Left colon (tissue), 2 donors: ENCODE measurements at places on chromosomes 5 and 9. TPM values are rescaled to one million over a fixed set of nuclear protein-coding genes. Genes with fewer than 3 reads are reported as not detected.

GRCh38 chr9:130360672-130361071 lies 84.1 kb upstream of the ASS1 start:
- DNase-seq: no peak

The DYNC2I2 gene
- 34.8 TPM for total RNA-seq

The NEUROG1 gene
- not detected for total RNA-seq

DNA sequence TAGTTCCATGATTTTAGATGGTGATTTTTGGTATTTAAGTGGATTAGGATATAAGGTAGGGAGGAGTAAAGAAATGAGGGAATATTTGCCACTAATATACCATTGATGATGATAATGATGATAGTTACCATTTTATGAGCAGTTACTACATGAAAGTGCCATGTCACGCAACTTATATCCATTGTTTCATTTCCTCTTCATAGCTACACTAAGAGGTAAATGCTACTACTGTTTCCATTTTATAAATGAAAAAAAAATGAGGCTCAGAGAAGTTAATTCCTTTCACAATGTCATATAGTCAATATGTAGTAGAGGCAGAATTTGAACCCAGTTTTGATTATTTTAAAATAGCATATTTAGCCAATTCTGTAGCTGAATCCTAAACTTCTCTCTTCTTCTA lies 112.2 kb upstream of the ADRA1B start:
- no peak for DNase-seq

The ARHGEF37 gene
- total RNA-seq: 23.5 TPM

- no peak for DNase-seq
These were observed 33.8 kb upstream of the COL15A1 start for GRCh38 chr9:98909935-98910334.

DNA sequence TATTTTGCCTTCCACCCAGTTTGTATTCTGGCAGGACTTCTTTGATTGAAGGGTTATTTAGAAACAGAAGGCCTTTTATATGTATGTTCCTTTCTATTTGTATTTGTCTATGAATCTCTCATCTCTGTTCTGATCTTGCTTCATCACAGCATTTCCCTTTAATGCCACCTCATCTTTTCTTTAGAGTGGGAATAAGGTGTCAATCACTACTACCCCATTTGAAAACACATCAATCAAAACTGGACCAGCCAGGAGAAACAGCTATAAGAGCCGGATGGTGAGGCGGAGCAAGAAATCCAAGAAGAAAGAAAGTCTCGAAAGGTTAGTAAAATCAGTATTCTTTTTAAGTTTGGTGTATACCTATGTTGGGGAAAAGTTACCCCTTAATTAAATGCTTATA lies 36.3 kb downstream of the CD180 start:
- DNase-seq: no peak

The PCSK5 gene
- 79.8 TPM for total RNA-seq

GRCh38 chr9:93895535-93895934 lies 59.6 kb downstream of the BARX1 start:
- no peak for DNase-seq

DNA sequence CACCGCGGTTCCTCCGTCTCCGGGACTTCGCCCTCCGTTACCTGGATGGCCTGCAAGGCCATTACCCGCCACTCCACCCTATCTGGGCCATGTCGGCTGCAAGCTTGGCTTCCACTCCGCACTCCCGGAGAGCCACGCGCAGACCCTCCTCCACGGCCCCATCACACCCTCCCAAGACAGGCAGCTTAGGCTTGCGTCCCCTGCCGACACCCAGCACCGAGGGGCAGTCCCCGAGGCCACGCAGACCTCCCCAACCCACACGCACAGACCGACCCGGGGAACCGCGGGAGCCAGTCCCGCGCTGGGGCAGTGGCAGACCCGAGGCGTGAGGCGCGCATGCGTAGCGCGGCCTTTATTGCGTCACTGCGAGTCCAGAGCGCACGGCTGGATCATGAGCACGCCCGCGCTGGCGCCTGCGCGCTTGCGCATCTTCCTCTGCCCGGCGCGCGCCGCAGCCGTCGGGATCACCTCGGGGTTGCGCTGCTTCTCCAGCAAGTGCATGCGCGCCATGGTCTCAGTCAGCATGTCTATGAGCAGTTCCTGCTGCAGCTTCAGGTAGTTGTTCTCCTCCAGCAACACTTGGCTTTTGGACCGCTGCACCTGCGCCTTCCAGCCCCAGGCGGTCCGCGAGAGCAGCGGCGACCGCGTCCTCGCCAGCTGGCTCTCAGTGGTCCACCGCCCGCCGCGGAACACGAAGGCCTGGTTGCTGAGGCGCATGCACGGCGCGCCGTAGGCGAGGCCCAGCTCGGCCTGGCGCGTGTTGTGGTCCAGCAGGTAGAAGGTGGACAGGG lies 2.4 kb downstream of the CBY3 start:
- DNase-seq: peak; percentile 95

DNA sequence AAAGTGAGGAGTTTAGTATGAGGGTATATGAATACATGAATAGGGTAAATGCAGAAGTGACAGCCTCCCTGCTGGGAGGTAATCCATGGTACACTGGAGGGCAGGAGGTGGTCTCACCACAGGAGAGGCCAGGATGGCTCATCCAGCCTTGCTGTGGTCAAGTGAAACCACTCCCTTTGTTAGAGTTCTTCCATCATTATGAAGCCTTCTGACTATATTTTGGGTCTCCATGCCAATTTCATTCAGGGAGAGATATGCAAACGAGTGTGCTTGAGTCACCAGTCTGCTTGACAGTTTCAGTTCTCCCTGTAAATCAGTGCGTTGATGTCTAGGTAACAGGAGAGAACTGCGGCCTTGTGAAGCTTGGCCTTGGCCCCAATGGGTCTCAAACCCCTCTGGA lies 16.4 kb downstream of the PPP3R2 start:
- DNase-seq: no peak

GRCh38 chr5:115579747-115580173 lies 22.5 kb downstream of the TICAM2 start:
- DNase-seq: no peak

The OR13C4 gene
- total RNA-seq: not detected

The ERCC6L2 gene
- total RNA-seq: 39.4 TPM

The CXCL14 gene
- total RNA-seq: 23.3 TPM

DNA sequence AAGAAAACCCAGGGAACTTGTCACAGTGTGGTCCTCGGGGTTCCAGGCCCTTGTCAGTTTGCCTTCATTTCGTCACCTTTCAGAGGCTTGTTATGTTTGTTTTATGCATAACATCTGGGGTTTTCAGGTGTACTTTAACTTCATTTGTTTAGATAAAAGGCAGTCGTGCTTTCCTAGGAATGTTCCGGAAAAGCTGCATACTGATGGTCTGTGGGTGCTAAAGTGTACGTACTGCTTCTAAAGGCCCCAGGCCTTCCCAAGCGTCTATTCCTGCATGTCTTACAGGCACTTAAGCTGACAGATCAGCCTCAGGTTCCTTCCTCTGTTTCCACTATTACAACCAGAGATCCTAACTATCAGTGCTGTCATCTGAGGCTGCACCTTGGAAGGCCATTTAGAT lies 95.6 kb upstream of the ANKH start:
- no peak for DNase-seq

The PPIC gene
- total RNA-seq: 79.8 TPM

- DNase-seq: no peak
These were observed 499.2 kb downstream of the CDH18 start for GRCh38 chr5:19488786-19489185.

The PHYHD1 gene
- total RNA-seq: 7.1 TPM

DNA sequence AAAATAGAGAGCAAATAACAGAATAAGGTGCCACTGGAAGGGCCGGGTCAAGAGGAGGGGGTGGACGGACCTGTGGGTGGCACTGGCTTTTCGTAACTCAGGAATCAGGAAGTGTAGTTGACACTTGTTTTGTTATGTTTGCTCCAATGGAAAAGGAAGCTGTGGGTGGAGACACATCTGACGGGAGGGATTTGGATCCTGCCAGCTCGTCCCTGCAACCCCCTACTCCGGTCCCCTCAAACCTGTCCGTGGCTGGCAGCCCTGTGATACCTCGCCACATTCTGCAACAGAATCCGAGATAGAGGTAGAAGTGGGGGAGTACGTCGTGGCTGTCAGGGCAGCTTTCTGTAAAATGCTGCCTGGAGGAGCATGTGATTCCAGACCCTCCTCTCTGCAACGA lies 104.2 kb upstream of the IER5L start:
- peak; percentile 23 for DNase-seq

GRCh38 chr9:121498487-121499176 lies 1.0 kb downstream of the GGTA1 start:
- DNase-seq: no peak

The NINJ1 gene
- 30.8 TPM for total RNA-seq

The CNTRL gene
- 6.1 TPM for total RNA-seq

GRCh38 chr5:40853632-40854192 lies 12.5 kb downstream of the CARD6 start:
- no peak for DNase-seq

GRCh38 chr5:130289132-130290088 lies 385.1 kb downstream of the CHSY3 start:
- no peak for DNase-seq

GRCh38 chr9:71830929-71831328 lies 62.6 kb upstream of the CEMIP2 start:
- DNase-seq: peak; percentile 36

- peak; percentile 54 for DNase-seq
These were observed 161.4 kb downstream of the SLIT3 start for GRCh38 chr5:169139480-169140050.

The GFI1B gene
- total RNA-seq: 1.3 TPM

DNA sequence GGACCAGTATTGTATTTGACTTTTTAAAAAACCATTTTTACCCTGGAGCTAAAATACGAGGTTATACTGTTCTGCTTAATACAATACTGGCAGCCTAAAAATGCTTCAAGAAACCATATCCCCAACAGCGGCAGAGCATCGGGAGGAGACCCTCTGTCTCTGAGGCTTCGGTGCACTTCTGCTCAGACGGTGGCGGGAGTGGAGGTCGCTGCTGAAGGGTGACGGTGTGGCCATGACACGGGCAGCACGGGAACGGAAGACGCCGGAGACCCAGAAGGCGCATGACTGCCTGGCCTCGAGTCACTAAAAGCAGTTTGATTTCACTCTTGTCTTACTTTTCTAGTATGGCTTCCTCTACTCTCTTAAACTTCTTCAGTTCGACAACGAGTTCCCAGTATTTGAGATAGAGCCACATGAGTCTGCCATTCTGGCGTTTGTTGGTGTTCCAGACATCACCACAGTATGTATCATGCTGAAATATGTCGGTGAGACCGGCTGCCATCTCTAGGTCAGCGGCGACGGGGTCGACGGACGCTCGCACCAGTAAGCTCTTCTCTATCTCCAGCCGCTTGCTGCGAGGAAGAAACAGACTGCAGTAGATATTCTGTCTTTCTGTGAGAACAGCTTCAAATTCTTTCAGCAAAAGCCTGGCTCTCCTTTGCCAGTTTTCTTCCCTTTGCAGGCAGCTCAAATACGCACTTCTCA lies 12.8 kb downstream of the CCDC127 start:
- DNase-seq: no peak

The FOXD1 gene
- 0.20 TPM for total RNA-seq

The HACD4 gene
- 0.52 TPM for total RNA-seq

DNA sequence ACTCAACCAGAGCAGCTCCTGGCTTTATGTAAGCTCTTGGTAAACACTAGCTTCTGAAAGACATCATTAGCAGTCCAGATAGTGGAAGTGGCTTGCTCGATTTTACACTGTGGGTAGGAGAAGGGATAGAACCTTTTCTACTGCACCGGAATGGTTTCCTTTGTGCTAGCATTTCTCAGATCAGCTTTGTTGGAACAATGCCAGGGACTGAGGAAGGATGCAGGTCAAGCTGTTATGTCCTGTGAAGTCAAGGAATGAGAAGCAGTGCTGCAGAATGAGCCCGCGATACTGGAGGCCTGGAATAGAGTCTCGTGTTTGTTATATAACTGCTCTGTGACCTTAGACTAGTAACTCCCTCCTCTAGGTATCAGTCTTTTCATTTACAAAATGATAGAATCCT lies 233.6 kb downstream of the GABRB2 start:
- no peak for DNase-seq

DNA sequence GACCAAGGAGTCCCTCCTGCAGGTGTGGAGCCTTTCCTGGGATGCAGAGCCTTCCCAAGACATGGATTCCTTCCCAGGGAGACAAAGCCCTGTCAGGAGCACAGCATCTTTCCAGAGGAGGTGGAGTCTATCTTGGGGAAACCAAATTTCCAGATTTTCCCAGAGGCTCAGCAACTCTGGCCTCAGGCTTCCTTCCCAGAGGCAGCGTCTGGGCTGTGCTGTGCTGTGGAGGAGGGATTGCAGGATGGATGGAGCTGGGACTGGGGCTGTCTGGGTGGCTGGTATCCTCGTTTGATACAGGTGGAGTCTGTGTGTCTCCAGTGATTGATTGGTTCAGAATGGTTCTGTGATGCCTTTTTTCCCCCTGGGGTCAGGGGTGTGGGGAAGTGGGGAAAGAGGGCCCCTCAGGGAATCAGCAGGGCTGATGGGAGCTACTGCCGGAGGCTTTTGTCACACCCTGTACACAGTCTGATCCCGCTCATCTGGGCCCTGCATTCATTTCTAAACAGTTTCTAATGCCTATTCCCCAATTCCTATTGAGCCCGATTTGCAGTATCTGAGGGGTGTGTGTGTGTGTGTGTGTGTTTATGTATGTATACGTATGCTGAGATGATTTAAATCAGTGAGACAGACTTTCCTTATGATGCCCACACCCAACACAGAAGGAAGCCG lies 16.0 kb downstream of the OR13J1 start:
- DNase-seq: no peak

GRCh38 chr5:120886351-120886860 lies 422.3 kb downstream of the PRR16 start:
- no peak for DNase-seq

The CCNO gene
- total RNA-seq: 3.0 TPM

The SLC6A19 gene
- 5.8 TPM for total RNA-seq
